Uterus (tissue), 4 donors: ENCODE measurements at places on chromosomes 3 and 15. TPM values are rescaled to one million over a fixed set of nuclear protein-coding genes. Genes with fewer than 3 reads are reported as not detected.

GRCh38 chr3:174955513-174956016 is 96.4 kb downstream of the NAALADL2 start:
- DNase-seq: no peak

DNA sequence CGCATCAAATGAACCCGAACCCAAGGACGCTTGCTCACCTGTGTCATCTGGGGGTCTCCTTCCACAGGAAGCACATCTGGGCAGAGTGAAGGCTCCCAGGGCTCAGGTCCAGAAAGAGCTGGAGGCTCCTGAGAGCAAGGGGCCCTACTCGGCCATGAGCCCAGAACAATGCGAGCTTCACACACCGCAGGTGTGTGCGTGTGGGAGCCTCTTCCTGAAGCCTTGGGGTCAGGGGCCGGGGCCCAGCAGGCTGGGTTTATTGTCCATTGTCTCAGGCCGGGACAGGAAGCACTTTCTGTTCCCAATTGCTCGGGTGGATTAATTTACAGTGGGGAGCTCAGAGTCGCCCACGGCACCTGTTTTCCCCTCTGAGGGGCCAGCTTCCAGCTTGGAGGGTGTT is 74.8 kb downstream of the RPN1 start:
- no peak for DNase-seq

The CCRL2 gene
- total RNA-seq: 3.2 TPM

DNA sequence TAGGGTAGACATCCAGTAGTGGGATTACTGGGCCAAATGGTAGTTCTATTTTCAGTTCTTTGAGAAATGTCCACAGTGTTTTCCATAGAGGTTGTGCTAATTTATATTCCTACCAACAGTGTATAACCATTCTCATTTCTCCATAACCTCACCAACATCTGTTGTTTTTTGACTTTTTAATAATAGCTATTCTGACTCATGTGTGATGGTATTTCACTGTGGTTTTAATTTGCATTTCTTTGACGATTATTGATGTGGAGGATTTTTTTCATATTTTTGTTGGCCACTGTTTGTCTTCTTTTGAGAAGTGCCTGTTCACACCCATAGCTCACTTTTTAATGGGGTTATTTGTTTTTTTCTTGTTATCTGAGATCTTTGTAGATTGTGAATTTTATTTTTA is 125.2 kb downstream of the CFAP20DC start:
- no peak for DNase-seq

- DNase-seq: no peak
Observed at GRCh38 chr15:67873777-67874176, 33.9 kb upstream of the RNU6-1 start.

The SST gene
- total RNA-seq: not detected

The PRICKLE2 gene
- total RNA-seq: 87.3 TPM

DNA sequence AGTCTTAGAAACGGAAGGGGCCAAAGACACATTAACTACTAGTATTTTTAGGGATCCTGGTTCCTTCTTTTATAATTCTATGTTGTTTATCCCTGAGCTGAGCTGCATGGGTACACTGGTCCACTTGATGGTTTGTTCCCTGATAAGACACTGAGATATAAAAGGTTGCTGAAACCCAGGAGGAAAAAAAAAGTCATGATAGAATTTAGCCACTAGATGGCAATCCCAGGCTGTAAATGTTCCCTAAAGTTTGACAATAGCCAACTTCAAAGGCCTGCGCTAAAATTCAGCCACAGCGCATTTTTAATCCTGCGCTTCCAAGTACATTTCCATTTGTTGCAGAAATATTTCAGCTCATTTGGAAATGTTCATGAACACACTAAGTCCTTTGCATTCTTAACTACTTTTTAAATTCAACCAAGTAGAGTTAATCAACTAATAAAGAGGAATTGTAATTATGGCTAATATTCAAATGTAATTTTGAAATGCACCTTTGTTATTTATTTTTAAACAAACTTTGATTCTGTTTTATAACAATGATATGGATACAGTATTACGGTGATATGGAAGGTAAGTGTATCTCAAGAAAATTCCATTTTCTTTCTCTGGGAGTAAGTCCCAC is 249.3 kb upstream of the FEZF2 start:
- no peak for DNase-seq

- no peak for DNase-seq
Observed at GRCh38 chr3:46944191-46944590, 32.4 kb downstream of the CCDC12 start.

DNA sequence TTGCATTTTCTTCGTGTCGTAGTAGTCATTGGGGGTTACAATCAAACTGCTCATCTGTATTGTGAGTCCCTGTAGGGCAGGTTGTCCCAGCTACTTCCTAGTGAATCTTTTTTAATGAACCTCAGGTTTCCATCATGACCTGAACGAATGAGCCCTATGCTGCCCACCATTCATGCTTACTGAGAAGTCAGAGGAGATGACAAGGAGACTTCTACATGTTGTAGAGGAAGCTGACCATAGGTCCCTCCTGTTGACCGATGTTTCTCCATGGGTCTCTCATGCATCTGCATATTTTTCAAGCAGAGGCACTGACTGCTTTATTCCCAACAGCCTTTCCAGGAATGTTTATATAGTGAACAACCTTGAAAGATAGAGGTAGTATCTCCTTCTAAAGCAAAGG is 5.0 kb upstream of the NME9 start:
- DNase-seq: no peak

The ATP13A4 gene
- total RNA-seq: not detected

GRCh38 chr3:4904811-4905695 is 74.2 kb upstream of the BHLHE40 start:
- DNase-seq: no peak

DNA sequence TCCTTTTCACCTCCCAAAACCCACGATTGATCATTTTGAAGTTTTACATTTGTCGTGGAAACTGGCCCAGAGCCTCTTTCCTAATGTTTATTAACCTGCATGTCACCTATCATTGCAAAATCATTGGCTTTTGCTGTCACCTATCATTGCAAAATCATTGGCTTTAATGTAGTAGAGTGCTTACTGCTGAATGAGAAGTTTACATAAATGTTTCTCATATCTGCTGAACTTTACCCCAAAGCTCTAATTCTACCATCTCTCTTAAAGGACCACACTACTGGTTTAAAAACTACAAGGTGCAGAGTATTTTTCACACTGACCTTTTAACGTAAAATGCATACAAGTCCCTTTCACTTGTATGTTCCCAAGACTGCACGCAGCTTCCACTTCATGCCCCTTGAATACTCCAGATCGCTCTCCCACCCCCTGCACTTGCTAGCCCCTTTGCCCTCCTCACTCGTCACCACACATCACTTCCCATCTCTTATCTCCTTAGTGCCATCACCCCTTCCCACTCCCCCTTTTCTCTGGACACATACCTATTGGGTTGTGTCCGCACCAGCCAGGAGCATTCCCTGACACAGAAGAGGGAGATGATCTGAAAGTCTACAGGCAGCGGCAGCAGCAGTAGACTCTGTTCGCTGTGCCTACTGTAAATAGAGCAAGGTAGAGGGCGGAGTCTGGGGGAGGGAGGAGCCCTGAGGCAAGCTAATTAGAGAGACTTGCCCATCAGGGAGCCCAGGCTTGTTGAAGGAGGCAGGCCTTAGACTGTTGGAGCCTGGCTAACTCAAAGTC is 30.2 kb upstream of the ATOSA start:
- no peak for DNase-seq

DNA sequence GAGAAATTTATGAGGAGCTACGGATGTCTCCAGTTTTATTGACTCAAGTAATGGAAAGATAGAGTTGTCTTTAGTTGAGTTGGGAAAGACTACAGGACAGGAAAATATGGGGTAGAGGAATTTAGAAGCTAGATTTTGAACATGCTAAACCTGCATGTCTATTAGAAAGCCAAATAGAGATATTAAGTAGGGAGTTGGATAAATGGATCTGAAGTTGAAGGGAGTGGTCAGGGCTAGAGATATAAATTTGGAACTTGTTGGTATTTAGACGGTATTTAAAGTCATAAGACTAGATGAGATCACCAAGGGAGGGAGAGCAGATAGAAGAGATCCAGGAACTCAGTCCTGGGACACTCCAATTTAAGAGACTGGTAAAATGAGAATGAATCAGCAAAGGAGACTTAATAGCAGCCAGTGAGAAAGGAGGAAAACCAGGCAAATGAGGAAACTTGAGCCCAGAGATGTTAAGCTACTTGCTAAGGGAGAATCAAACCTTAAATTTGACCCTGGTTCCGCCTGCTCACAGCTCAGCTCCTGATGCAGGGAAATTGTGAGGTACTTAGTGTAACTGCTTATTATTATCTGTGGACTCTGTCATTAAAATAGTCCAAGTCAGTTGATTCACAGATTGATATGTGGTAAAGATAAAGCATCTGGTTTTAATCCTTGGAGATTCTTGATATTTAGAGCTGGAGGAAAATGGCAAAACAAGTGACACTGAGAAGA is 35.8 kb downstream of the ABI3BP start:
- DNase-seq: no peak

The TMEM158 gene
- 85.3 TPM for total RNA-seq

DNA sequence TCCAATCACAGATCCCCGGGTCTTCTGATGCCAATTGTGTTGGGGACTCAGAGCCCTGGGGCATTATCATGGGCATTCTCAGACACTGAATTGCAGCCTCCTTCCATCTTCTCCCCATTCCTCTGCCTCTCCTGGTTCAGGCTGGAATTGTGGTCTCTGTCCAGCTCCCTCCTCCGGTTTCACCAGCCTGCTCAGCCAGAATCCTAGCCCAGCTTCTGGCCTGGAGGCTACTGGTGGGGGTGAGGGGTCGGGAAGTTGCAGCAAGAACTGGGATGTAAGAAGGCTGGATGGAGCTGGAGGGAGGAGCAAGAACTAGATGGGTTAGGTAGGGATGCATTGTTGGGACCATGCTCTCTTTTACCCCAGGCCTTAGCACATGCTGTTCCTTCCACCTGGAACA is 53.5 kb downstream of the TLE3 start:
- no peak for DNase-seq

DNA sequence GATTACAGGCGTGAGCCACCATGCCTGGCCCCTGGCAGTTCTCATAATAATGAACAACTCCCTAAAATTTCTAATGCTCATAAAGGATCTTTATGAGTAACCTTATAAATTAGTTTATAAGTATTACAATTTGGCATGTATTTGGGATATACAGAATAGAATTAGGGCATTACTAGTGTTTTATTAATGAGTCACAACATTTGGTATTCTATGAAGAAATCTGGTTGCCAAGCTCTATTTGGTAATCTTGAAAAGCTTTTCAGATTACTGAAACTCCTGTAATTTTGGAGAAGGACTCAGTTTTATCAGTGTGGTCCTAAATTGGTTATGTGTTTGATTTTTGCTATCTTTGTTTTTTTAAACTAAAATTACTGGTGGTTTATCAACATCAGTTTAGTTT is 45.8 kb downstream of the TM6SF1 start:
- no peak for DNase-seq

The ANKUB1 gene
- total RNA-seq: not detected

GRCh38 chr3:115074502-115074901 is 72.6 kb downstream of the ZBTB20 start:
- no peak for DNase-seq

The EFCAB12 gene
- not detected for total RNA-seq

GRCh38 chr3:157913741-157914150 is 192.5 kb downstream of the SHOX2 start:
- no peak for DNase-seq

DNA sequence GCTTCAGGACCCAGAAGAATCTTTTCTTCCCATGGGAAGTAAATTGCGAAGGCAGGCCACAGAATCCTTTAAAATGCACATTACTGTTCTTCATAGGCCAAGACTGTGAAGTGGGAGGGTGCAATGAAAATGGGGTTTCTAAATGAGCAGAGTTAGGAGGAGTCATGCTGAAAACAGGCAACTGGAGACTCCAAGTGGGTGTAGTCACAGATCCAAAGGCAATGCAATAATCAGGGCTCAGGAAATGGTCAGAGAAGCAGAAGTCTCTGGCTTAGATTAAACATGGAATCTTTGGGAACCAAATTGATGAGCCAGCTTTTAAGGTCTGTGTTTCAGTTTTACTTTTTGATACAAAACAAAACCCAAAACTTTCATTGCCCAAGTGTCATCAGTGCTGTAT is 37.6 kb downstream of the HHLA2 start:
- no peak for DNase-seq

The GABRR3 gene
- total RNA-seq: not detected

DNA sequence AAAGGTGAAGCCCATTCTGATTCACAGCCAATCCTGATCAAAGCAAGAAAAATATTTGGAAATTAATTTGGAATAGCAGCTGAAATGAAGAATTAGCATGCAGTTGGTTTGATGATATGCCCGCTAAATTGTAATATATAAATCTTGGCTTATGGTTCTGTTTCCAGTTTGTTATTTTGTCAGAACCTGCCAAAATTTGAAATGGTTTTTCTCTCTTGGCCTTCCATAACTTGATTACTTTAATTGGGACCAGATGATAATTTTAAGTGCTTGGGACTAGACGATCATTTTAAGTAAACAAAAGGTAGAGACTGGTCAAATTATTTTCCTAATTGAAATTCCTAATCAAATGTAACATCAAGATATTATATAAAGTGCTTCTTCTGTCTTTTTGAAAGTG is 842.4 kb downstream of the TBL1XR1 start:
- DNase-seq: no peak

DNA sequence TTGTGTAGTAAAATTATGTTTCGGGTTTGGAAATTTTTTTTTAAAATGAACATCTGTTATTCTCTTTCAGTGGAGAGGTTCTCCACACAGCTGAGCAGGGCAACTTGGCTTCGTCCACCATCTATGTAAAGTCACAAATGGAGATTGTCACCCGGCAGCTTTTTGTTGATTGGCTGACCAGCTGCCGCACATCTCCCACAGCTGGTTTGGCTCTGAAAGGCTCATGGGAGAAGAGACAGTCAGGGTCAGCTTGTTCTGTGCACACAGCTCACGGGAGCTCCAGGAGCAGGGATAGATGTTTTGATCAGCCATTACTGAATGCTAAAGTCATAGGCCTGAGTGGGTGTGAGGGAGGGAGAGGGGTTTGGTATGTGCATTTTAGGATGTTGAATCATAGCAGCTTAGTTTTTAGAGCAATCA is 12.9 kb upstream of the CCDC80 start:
- DNase-seq: peak; percentile 44

The XCR1 gene
- not detected for total RNA-seq

The TMEM212 gene
- 1.2 TPM for total RNA-seq

DNA sequence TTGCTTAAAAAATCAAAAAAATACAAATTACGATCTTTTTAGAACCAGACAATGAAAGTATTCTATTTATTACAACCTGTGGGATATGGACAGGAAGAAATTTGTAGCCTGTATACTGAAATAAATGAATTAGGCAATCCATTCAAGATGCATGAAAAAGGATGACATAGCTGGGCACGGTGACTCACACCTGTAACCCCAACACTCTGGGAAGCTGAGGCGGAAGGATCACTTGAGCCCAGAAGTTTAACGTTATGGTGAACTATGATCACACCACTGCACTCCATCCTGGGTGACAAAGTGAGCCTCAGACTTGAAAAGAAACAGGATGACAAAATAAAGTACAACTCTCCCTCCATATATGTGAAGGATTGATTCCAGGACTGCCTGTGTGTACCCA is 74.1 kb downstream of the MSL2 start:
- no peak for DNase-seq

DNA sequence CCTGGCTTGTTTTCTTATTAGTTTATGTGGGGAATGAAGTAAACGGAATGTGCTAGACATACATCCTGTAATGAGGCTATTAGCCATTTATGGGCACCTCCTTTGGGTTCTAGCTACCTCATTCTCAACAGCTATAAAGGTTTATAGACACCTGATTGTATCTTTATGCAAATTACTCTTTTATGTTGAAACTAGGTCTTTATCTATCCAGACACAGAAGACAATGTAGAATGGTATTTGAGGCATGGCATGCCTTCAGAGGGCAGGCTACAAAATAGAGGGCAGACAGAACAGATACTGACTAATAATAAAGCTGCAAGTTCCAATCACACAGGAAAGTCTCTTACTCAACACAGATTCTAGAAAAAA is 27.1 kb downstream of the TBC1D2B start:
- no peak for DNase-seq

The SCN5A gene
- 3.2 TPM for total RNA-seq
